Osteocyte (in vitro differentiated cells): ENCODE measurements at places on chromosomes 1 and 21. TPM values are rescaled to one million over a fixed set of nuclear protein-coding genes. Genes with fewer than 3 reads are reported as not detected.

DNA sequence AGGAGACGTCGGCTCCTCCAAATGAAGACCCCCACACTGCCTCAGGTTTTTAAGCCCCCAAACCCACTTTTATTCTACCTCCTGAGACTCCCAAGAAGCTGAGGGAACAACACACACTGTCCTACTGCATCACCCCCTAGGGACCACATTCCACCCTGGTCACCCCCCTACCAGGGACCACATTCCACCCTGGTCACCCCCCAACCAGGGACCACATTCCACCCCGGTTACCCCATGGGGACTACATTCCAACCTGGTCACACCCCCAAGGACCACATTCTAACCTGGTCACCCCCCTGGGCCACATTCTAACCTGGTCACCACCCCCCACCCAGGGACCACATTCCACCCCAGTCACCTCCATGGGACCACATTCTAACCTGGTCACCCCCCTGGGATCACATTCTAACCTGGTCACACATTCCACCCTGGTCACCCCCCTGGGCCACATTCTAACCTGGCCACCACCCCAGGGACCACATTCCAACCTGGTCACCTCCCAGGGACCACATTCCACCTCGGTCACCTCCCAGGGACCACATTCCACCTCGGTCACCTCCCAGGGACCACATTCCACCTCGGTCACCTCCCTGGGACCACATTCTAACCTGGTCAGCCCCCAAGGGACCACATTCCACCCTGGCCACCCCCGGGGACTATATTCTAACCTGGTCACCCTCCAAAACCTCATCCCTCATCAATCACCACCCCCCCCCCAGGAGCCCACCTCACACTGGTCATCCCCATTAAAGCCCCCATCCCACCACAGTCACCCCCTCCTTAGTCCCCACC lies 587.6 kb downstream of the NPHP4 start:
- no peak for DNase-seq

DNA sequence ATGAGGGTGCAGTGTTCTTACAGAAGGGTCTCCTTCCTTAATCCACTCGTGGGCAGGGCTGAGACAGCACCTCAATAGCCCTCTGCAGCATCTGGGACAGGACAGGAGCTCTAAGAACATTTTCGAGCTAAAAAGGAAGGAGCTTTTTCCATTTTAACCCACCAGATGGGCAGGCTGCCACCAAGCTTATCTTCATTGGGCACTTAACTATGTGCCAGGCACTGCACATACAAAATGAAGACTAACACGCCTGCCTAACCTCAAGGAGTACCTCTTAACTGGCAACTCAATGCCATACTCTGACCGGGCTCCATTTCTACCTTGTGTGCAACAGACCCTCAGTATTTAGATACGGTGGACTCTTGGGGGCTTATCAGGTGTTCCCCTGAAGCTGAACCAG lies 48.2 kb downstream of the SSBP3 start:
- DNase-seq: no peak

DNA sequence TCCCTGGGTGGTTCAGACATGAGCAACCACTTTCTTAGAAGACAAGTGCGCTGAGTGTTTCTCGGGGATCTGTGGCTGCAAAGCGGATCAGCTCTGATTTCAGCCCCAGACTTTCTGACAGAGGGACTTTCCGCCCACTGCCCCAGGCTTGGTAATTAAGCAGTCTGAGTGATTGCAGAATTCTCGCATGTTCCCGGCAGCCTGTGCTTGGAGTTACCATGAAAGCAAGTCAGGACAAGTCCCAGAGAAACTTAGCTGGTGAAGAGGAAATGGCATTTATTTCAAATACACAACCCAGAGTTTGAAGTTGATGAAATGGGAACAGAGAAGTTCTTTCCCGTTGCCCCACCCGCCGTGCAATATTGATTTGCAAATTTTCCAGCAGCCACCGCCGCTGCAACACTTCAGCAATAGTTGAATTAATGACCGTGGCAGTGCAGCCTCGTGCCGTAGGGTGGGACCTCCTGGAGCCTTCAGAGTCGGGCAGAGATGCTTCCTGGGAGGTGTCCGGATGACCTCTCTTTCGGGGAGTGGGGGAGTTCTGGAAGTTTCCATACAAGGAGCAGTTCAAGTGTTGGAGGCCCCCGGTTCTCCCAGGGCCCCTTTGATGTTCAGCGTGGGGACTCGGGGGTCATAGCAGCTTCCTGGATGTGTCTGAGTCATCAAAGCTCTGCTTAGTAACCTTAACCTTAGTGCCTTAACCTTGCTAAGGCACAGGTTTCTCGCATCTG lies 134.7 kb downstream of the KAZN start:
- no peak for DNase-seq

GRCh38 chr1:166377896-166378295 lies 211.1 kb upstream of the FAM78B start:
- DNase-seq: no peak

DNA sequence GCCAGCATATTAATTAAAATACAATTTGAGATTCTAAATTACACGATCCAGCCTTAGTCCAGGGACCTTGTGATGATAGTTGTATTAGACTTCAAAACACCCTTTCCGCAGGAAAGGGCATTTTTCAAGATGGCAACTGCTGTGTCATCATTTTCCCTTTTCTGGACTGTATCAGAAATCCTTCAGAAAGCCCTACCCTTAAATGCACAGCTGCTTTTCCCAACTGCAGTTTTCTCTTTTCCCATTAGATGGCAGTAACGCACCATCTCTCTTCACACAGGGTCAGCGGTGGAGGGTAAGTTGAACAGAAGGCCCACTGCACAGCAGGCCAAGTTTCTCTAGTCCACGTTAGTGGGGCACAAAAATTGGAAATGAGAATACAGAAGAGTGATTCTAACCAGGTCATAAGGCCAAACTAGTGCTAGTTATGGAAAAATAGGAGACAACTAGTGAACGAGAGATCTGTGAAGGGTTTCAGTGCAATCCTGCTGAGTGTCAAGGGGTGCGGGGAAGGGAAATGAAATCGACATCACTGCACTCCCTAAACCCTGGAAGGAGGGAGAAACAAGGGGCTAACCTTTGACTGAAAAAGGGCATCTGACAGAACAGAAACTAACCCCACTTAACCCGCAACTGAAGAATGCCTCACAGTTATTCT lies 22.1 kb upstream of the TDRD10 start:
- DNase-seq: peak; percentile 89

DNA sequence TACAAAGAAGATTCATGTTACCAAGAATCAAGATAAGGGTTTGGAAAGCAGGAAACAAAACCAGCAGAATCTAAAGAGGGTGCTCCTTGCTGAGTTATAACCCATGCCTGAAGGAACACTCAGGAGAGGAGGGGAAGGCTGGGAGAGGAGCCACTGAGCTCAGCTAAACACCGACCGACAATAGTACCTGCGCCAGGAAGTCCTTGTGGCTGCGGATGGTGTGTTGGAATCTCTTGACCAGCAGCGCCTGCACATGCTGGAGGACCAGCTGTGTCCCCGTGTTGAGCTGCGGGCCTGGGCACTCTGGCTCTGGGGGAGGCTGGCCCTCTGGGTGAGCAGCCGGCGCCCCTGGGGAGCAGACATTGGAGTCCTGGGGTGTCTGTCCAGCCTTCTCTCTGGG lies 89.4 kb downstream of the ABCA4 start:
- no peak for DNase-seq

DNA sequence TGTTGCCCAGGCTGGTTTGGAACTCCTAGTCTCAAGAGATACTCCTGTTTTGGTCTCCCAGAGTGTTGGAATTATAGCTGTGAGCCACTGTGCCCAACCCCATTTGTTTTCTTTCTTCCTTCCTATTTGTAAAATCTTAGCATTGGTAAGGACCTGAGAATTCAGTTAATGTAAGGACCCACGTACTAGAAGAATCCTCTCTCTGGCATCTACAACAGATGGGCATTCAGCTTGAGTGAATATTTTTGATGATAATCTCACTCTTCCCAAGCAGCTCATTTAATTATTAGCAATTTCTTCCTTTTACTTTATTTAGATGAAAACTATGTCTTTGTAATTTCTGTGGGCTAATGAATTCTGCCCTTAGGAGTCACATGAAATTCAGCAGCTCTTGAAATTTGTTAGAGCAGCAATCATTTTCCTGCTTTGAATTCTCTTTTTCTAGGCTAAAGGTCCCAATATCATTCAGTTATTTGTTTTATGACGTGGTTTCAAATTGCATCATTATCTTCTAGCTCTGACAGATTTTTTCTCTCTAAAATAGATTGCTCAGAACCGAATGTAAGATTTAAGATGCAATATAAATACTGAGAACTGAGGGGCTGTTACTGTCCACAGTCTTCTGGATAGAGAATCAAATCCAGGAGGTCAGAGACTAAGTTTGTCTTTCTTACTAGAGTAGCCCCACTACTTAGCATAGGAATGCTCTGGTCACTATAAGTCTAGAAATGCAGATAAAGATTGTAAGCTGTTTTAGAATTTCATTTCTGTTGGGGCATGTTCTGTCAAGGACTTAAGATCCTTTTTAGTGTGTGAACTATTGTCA lies 59.4 kb downstream of the EPB41 start:
- no peak for DNase-seq

- DNase-seq: no peak
These were observed 45.3 kb downstream of the HENMT1 start for GRCh38 chr1:108615544-108615943.

- peak; percentile 88 for DNase-seq
These were observed 83.6 kb upstream of the SLC25A33 start for GRCh38 chr1:9455487-9456234.

- no peak for DNase-seq
These were observed 59.8 kb upstream of the ATP1B1 start for GRCh38 chr1:169046671-169047070.

GRCh38 chr21:25963181-25963580 lies 207.4 kb downstream of the APP start:
- DNase-seq: no peak

DNA sequence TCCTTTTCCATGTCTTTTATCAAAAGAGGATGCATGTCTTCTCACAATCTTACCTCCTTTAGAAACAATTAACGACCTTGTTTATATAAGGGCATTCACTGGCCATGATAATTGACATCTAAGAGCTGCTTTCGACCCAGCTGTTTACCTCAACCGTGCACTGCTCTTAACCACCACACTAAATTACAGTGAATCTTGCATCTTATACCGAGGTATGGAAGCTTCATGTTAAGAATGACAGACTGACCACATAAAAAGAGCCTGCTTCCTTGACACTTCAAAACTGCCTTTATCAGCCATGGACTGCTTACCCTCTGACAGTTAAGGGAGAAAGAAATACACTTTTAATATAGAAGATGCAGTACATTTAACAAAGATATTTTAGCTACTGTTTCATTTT lies 301.7 kb upstream of the LYPLAL1 start:
- no peak for DNase-seq

DNA sequence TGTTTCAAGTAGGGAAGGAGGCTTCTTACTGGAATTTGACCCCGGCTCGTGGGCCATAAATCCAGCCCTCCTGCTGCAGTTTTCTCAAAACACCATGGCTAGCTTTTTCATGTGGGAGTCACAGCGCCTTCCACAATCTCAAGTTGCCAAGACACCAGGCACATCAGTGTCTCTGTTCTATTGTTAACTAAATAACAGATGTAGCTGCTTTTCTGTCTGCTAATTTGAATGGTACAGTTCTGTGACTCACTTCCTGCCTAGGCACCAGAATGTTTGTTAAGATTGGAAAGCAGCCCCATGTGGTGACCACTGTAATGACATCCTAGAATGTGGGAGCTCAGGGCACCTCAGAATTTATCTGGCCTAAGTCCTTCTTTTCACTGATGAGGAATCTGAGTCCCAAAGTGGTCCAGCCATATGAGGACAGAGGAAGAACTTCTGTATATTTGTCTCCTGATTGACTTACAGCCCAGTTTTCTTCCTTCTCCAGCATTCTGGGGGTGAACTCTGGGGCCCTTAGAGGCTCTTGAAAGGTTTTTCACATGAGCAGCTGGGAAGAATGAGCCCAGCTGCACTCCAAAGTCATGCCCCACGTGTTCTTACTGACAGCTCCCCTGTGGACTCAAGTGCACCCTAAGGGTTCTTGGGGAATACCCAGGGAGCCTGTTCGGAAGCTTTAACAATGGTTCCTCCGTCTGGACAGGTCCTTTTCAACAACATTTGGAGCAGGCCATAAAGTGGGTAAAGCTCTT lies 27.5 kb downstream of the TRIM45 start:
- no peak for DNase-seq

GRCh38 chr1:224106568-224107281 lies 7.2 kb upstream of the FBXO28 start:
- DNase-seq: no peak

DNA sequence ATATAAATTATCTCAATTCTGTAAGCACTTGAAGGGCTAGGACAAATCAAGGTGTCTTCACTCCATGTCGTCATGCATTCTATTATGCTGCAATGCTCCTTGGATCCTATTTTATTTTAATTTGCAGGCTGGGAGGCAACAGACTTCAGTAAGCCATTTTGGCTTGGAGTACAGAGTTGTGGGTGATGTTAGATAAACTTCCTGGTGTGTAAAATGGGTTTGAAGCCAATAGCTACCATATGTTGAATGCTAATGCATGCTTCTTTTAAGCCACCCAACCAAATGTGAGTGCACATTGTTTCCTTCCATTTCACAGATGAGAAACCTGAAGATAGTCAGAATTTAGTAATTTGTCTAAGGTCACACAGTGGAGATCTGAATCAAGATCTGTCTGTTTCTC lies 482.8 kb downstream of the DISC1 start:
- DNase-seq: no peak

DNA sequence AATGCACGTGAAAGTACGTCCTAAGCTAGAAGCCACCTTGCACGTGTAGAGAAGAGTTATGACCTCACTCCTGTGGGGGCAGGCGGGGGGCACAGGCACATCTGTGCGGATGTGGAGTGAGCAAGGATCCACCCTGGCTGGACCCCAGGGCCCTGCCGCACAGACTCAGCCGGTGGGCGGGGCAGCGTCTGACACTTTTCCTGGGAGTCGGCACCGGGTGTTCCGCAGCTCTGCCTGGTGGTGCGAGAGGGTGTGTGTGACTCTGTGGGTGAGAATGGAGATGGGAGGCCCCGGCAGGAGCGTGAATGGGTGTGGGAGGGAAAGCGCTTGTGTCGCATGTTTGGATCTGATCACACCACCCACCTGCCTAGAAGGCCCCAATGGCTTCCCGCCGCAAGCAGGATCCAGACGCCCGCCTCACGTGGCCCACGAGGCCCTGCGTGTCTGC lies 29.5 kb downstream of the RAP1GAP start:
- no peak for DNase-seq

GRCh38 chr1:223084464-223084866 lies 58.6 kb downstream of the TLR5 start:
- no peak for DNase-seq

GRCh38 chr1:179881642-179882252 lies 338 bp upstream of the TOR1AIP1 start:
- no peak for DNase-seq

GRCh38 chr1:203558064-203558760 lies 64.3 kb downstream of the OPTC start:
- no peak for DNase-seq

- peak; percentile 49 for DNase-seq
These were observed 129.1 kb downstream of the PIK3R3 start for GRCh38 chr1:46003315-46003714.

Gene ERICH3
- not detected in 2 replicates for total RNA-seq

Gene HMCN1
- total RNA-seq: 91.4 and 95.9 TPM in 2 replicates

Gene MANEAL
- 5.2 TPM in 2 replicates for total RNA-seq

Gene KRTAP19-3
- not detected in 2 replicates for total RNA-seq

Gene PKLR
- not detected in 2 replicates for total RNA-seq

Gene CNIH4
- 53.6 and 54.8 TPM in 2 replicates for total RNA-seq

Gene DIRAS3
- 1.4 and 1.7 TPM in 2 replicates for total RNA-seq
